ENCODE measurements at places on chromosomes 2 and 18.

DNA sequence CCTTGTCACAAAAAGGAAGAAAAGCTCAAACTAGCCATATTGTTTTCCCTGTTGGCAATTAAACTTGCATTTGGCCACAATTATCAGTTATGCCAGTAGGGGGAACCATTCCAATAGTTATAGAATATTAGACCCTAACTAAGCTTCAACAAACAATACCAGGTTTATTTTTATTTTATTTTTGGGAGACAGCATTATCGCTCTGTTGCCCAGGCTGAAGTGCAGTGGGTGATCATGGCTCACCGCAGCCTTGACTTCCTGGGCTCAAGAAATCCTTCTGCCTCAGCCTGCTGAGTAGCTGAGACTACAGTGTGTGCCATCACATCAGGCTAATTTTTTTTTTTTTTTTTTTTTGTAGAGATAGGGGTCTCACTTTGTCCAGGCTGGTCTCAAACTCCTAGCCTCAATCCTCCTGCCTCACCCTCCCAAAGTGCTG lies 102.1 kb downstream of the ATAD2B start:
- peak; percentile 22 for DNase-seq

GRCh38 chr2:14759082-14759481 lies 126.6 kb downstream of the LRATD1 start:
- no peak for DNase-seq

- DNase-seq, result no peak
These were observed 92.9 kb upstream of the SLC14A2 start for GRCh38 chr18:45522371-45522770.

- no peak for DNase-seq
These were observed 144.6 kb downstream of the CABLES1 start for GRCh38 chr18:23279931-23280330.

DNA sequence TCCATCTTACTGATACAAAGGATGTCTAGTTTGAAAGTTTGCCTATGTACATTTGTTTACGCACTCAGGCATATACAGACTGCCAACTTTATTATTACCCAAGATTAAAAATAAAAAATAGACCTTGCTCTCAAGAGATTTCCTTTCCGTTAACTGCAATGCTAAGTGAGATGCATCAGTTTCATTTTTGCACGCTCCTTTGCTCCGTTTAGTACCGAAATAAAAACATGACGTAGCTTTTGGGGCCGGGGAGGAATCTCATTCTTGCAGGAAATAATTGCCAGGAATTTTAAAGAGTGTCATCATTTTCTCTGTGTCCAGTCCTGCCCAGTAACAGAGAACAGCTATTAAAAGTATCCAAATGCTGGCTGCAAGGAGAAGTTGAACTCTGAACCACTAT lies 169.5 kb downstream of the SLC8A1 start:
- DNase-seq, result no peak

GRCh38 chr2:239318790-239319661 lies 81.8 kb downstream of the HDAC4 start:
- DNase-seq, result no peak

- no peak for DNase-seq
These were observed 333.7 kb upstream of the CDH19 start for GRCh38 chr18:66937546-66937945.
